Stimulated activated CD8-positive, alpha-beta memory T cell treated with anti-CD3 and anti-CD28 coated beads, Interleukin-15, amount 100 ng/mL, for 4 hours (primary cell): ENCODE measurements at places on chromosomes 4 and X.

DNA sequence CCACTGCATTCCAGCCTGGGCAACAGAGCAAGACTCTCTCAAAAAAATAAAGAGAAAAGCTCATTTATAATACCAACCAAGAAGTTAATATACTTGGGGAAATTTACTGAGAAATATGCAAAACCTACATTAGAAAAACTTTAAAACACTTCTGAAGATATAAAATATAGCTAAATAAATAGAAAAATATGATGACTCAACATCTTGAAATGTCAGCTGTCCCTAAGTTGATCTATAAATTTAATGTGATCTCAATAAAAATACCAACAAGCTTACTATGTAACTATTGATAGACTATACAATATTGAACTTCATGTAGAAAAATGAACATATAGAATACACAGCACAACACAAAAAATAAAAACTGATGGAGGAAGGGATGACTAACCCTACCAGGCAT is 87.5 kb upstream of the INTU start:
- no peak for DNase-seq

- no peak for DNase-seq
These were observed 312.8 kb downstream of the TENM3 start for GRCh38 chr4:182555997-182556418.

DNA sequence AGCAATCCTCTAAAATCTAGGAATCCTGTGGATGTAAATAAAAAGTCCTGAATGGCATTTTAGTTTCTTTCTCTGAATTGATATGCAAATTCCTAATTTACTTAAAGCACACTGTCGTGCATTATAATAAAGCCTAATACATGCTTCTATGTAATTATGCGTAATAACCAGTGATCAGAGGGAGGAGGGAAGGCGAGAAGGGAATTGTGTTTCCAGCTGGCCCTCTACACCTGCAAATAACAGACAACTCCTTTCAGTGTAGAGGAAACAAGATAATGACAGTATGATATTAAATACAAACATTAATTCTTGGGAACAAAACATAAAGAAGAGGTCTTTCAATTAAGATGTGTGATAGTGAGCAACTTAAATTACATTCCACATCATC is 419.6 kb upstream of the LCORL start:
- DNase-seq, result no peak

- DNase-seq, result no peak
These were observed 176.0 kb downstream of the APBB2 start for GRCh38 chr4:41038304-41038703.

DNA sequence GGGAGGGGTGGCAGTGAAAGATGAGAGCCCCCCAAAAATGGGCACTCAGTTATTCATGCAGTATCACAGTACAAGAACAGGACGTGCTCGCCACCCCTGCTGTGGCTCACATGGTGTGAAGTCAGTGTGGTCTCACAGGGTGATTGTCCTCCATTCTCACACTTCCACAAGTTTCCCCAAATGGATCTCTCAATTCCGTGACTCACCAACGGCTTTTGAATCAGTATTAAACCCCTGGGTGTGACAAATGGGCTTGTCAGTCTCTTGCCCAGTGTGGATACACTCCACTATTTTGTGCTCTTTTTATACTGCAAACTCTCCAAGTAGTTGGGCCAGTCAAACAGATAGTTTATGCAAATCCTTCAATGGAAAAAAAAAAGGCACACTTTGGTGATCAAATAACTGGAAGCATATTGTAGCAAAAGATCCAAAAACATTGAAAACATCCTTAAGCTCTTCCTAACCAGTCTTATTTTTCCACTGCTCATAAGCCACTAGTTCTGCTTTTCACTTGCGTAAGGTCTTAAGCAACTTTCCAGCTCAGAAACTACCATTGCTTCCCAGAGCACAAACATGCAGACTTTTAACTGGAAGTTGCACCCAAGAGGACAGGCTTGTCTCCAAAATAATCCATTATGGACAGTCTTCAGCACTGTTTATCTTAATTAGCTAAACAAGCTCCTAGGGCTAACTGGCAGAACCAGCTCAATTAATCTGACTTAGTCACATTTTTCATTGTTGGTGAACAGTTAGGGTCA is 365.7 kb downstream of the PPP3CA start:
- DNase-seq, result no peak

DNA sequence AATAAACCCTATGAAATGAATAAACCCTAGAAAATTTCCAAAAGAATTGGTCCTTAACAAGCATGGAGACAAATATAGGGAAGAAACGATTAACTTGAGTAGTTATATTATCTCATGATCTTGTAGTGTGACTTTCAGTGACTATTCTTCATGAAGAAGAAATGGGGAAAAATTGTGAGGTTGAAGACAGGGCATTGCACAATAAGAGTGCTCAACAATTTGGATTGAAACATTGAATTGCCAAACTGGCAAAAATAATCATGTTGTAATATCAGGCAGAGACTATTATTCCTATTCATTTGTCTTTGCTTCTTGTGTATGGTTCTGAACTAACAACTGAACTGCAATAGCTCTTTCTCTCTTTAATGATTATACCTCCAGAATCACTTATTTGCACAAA is 605.1 kb downstream of the PCDH7 start:
- DNase-seq, result no peak

DNA sequence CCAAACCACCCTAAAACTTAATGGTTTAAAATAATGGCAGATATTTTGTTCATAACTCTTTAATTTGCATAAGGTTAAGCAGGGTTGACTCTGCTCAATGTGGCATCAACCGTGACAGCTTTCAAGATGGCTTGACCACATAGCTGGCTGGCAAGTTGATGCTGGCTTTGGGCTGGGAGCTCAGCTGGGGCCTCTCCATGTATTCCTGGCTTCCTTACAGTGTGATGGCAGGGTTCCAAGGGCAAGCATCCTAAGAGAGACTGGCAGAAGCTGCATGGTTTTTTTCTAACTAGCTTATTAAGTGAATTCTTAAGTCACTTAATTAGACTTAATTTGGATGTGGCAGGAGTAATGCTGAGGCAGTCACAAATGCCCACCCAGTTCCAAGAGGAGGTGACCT is 4.5 kb downstream of the RP2 start:
- no peak for DNase-seq
